ENCODE measurements at places on chromosomes 12 and 14. TPM values are rescaled to one million over a fixed set of nuclear protein-coding genes. Genes with fewer than 3 reads are reported as not detected.

HOXC10 gene
- total RNA-seq, result not detected

FLRT2 gene
- total RNA-seq, result not detected

DNA sequence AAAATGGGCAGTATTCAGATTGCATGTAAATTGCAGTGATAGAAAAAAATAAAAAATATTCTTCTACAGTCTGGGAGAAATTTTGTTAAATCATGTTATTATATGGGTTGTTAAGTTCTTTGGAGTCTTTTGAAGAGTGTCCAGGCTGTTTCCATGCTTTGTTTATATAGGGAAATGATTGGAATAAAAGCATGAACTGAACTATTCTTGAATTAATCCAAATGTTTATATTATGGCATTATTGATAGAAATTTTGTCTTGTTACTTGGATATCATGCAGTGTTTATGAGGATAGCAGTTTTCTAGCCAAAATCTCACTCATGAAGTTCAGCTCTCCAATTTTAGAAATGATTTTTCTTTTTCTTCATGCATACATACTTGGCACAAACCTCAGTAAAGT, 108.2 kb upstream of the NAV3 start:
- no peak overlapping the region for H3K4me3 ChIP-seq
- no peak overlapping the region for H3K27ac ChIP-seq
- no peaks in the 10 kb centered on the region for H3K27me3 ChIP-seq
- no peaks in the 10 kb centered on the region for H3K36me3 ChIP-seq

- no peak overlapping the region for H3K4me3 ChIP-seq
- H3K27me3 ChIP-seq, result no peaks in the 10 kb centered on the region
- H3K27ac ChIP-seq, result no peak overlapping the region
- no peaks in the 10 kb centered on the region for H3K4me1 ChIP-seq
- DNase-seq, result no peak
- H3K36me3 ChIP-seq, result no peaks in the 10 kb centered on the region
These were observed 359.0 kb downstream of the NAV3 start for GRCh38 chr12:78189656-78190055.

DNA sequence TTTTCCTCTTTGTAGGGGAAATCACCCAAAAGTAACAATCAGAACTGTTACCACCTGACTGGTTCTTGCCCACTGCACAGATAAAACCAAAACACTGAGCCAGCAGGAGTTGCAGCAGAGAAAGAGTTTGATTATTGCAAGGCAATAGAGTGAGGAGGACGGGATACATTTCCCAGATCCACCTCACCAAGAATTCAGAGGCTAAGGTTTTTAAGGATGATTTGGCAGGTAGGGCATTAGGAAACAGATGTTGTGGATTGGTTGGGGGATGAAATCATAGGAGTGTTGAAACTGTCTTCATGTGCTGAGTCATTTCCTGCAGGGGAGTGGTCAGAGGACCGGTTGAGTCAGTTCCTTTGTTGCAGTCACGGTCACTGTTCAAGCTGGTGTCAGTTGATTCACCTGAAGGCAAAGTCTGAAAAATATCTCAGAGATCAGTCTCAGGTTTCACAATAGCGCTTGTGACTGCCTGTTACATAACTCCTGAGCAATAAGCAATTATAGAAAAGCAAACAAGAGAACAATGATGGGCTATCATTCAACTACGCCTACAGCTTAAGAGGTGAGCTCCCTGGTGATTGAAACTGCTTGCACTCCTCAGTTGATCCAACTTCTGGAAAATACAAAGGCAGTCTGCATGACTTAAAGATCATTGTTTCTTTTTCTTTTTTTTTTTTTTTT, 20.3 kb upstream of the AMN1 start:
- no peak overlapping the region for H3K4me3 ChIP-seq
- peak overlapping the region; percentile 27 for H3K27ac ChIP-seq
- DNase-seq, result peak; percentile 71
- H3K27me3 ChIP-seq, result no peaks in the 10 kb centered on the region

All from activated T-helper 1 cell treated with anti-CD3 and anti-CD28 coated beads, Interleukin-12 subunit alpha, Interleukin-12 subunit beta, Interleukin-2, Interleukin-4 antibody, amounts not matched to agents 30 ng/mL and 10 ng/mL and 1 ng/mL, durations not matched to agents 14 hours and 24 hours and 36 hours (primary cell).